NCI-H146 (cell line): ENCODE measurements at places on chromosomes 16 and 17.
A peak's percentile ranks its signal among the peaks of the same experiment; 100 is the strongest.

DNA sequence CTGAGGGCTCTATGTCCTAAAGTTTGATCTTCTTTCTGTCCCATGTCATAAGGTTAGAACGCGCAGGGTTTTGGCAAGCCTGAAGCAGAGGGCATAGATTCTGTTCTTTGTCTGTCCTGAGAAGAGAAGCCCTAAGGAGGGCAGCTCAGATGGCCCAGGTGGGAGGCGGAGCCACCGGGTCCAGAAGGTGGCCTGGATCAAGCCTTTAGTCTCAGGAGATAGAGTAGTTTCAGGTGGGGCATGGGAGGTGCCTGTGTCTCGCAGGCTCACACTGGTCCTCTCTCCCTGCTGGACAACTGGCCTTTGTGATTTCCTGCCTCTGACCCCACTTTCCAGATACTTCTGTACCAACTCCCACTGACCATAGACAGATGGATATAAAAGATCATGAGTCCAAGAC lies 44.2 kb upstream of the DNAJA2 start:
- no peak for DNase-seq

- DNase-seq: peak; percentile 41
Observed at GRCh38 chr16:2883458-2883908, 468 bp downstream of the FLYWCH2 start.

DNA sequence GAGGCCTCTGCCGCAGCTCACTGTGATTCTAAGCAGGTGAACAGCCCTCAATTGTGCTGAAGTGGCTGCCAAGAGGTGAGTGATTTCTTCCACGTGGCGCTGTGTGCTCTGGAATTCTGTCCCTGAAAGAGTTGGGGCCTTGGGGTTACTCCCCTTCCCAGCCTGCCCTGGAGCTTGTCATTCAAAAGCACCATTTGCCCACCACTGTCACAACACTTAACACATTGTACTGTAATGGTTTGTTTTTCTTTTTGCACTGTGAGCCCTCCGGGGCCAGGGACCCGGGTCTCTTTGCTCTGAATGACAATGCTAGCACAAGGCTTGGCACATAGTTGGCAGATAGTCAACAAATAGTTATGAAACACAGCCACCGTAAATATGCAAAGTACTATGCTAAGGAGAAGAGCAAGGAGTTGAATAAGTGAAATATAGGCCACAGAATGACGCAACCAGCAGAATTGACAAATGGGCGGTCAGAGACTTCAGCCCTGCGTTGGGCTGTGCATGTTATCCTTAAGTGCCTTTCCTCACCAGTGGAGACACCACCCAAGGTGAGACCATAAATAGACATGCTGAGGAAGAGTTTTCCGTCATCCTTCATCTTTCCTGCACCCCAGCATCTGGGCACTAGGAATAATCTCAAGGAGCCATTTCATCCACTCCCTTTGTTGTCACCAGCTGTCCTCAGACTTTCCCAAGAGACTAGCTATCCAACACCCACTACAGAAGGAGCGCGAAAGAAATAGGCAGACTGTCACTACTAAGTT lies 112.0 kb upstream of the DNAH9 start:
- DNase-seq: no peak

DNA sequence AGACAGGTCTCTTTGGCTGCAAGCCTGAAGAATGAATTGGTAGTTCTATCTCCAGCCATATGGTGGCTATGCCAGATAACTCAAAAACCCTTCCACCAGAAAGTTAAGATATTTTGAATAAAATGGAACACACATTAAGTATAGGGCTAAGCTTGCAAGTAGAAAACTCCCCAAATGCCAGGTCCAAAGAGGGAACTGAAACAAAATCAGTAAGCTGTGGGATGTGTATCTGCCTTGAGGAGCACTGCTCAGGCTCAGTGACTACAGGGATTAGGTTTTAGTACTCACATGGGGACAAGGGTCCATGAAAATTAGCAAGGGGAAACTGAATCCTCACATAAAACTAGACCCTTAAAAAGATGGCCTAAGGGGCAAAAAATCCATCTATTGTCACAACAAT lies 115.7 kb upstream of the PMFBP1 start:
- no peak for DNase-seq

DNA sequence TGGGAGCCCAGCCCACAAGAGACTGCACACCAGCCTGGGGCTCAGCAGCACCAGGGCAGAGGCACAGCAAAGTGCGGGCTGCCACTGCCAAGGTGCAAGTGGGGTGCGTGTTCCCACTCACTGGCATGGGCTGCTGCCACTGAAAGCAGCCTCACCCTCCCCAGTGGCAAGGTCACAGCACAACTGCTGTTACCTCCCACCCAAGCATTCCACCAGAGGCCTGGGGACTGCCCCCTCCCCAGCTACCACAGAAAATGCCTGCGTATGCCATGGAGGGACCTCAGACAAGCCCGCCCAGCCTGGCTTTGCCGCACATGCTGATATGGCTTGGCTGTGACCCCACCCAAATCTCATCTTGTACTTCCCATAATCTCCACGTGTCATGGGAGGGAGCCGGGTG lies 33.1 kb downstream of the MEAK7 start:
- no peak for DNase-seq

DNA sequence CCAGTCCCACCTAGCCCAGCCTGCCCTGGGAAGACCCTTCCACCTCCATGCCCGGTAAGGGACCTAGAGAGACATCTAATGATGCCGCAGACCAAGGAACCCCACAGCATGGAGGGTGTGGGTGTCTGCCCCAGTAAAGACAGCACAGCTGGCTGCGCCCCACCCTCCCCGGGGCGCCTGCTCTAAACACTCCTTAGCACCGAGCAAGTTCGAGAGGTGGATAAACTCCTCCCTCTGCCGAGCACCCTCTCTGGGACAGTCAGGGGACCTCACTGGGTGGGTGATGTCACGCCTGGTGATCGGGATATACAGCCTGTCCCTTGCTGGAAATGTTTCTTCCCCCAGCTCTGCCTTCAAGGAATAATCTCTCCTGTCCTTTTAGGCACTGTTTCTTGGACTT lies 16.7 kb upstream of the DNAI2 start:
- DNase-seq: no peak

DNA sequence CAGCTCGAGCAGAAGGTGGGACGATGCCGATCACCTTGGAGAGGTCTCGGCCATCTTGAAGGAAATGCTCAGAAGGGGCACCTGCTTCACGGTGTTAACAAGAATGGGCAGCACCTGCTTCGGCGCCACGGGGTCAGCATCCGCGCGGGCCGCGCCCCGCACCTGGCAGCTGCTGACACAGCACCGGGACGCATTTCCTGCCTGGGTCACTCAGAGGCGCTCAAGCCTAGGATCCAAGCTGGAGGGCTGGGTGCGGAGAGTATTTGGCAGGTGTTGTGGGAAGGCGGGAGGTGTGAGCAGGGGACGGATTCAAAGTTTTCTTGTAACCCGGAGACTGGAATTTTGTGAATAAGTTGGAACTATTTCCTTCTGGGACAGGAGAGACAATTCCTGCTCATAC lies 39.3 kb upstream of the AKTIP start:
- DNase-seq: peak; percentile 70

DNA sequence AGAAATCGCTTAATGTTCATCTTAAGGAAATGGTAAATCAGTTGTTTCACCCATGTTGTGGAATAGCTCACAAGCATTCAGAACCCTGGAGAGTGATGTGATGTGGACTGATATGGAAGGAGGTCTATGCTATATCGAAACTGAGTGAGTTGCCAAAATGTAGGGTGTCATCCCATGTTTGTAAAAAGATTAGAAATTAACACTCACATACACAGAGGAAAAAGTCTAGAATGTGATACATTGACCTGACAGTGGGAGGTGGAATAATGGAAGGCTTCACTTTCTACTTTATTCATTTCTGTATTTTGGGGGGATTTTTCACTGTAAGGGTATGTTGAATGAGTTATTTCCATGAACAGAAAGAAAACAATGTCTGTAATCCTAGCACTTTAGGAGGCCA lies 4.7 kb upstream of the PRM1 start:
- DNase-seq: no peak

DNA sequence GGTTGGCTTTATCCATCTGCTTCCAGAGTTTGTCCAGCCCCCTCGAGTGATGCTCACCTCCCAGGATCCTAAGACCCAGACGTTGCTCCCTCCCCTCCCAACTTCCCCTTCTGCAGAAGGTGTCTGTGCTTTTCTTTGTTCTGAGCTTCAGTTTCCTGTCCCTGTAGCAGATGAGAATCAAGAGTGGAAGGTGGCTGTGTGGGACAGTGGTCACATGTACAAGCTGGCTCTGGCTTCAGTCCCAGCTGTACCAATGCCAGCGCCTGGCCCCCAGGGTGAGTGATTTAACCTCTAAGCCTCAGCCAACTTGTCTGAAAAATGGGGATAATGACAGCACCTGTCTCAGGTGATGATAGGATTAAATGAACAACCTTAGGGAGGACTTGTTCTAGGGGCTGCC lies 7.7 kb downstream of the PRR15L start:
- DNase-seq: no peak

- no peak for DNase-seq
Observed at GRCh38 chr16:12675852-12676251, 127.8 kb downstream of the CPPED1 start.

DNA sequence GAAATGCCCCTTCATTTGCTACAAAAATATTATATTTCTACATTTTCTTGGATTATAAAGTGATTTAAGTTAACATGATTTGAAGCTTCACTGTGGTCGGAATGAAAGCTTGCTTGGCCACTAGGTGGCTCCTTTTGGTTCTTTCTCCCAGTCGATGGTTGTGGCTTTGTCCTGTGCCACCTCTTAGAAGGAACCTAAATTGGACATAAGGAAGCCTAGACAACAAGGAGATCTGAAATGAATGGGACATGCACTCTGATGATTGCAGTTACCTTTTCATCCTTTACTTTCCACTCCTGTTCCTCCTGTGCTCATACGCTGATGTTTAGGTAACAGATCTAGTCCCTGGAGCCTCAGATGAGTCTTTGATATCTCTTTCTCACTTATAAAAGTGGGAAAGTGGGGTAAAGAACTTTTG lies 39.2 kb downstream of the FTO start:
- DNase-seq: peak; percentile 13

GRCh38 chr16:85611444-85612190 lies 1.5 kb upstream of the GSE1 start:
- DNase-seq: peak; percentile 72

DNA sequence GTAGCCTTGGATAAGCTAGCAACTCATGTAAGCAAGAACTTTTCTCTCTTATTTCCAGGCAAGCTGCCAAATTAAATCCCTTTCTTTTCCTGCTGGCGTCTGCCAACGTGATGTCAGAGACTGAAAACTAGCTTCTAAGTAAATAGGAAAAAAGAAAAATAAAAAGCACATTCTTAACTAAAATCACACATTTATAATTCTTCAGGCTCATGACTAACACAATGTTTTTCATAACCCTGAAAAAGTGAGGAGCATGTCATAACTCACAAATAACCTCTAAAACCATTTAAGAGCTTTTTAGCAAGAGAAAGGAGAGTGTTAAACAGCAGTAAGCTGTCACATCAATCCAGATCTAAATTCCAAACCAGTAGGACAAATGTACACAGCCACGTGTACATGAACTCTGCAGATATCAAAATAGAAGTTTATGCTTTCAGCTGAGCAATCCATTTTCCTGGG lies 110.0 kb downstream of the N4BP1 start:
- no peak for DNase-seq

GRCh38 chr16:89031715-89032659 lies 55.0 kb upstream of the CBFA2T3 start:
- no peak for DNase-seq

GRCh38 chr16:66058172-66058691 lies 308.3 kb upstream of the CDH5 start:
- DNase-seq: no peak

DNA sequence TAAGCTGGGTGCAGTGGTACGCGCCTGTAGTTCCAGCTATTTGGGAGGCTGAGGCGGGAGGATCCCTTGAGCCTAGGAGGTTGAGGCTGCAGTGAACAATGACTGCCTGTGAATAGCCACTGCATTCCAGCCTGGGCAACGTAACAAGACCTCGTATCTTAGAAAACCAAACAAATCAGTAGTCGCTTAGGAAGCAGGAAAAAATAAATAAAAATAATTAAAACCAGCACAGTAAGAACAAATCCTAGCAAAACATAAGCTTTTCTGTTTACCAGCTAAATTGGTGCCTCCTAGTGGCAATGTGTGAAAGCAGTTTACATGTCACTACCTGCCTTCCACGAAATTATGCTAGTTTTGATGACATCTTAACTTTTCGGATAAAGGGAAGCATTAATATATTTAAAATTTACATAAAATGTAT lies 1.3 kb downstream of the ARMC5 start:
- peak; percentile 40 for DNase-seq

DNA sequence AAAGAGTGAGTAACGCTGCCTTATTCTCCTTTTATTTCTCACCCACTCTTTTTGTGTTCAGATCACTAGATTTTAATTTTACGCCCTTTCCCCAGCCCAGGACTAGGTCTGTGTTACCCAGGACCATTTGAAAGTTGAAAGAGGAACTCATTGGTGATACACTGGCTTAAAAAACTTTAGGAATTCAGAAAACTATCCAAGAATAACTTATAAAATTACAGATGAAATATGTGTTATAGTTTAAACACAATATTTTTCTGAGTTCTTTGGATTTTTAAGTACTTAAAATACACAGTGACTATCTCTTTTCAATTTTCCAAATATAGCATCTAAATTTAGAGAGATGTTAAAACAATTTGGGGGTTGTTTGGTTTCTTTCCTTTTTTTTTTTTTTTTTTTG lies 385.2 kb downstream of the CDH13 start:
- DNase-seq: no peak

DNA sequence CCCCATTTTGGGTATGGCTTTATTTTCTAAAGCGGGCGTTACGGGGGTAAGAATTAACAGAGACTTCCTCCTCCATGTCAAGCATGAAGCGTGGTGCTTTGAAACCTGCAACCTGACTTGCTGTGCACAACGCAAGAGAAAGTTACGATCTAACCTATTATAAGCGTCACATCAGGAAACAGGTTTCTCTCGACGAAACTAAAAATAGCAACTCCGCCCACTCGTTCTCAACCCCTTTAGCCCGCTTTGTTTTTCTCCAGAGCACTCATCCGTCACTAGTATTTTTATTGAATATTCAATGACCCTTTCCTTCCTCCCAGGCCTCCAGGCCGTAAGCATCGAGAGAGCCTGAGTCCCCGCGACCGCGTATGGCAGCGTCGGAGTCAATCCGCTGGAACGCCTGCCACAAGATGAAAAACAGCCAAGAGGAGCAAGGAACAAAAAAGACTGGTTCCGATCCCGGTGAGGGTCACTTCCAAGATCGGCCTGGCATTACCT lies 555 bp downstream of the NUP88 start:
- DNase-seq: peak; percentile 63

- DNase-seq: no peak
Observed at GRCh38 chr17:78839235-78839761, 1.3 kb downstream of the USP36 start.

- no peak for DNase-seq
Observed at GRCh38 chr17:33387406-33387805, 94.3 kb upstream of the ASIC2 start.

GRCh38 chr17:80858301-80859001 lies 133.2 kb upstream of the CHMP6 start:
- no peak for DNase-seq

DNA sequence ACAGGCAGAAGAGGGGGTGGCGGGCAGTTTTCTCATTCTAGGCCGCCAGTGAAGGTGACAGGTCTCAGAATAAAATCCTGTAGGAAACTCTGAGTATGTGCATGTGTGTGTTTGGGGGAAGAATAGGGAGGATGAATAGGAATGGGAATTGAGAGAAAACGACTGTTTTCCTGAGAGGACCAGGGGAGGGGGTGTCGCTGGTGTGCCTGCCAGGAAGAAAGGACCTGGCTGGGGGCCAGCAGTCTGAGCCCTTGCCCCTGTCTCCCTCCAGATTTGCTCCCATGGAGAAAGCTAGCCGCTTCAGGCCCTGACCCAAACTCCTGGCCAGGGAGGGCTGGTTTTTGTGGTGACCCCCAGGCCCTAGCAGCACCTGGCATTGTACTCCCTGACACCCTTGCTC lies 14.4 kb downstream of the C17orf50 start:
- no peak for DNase-seq
